ENCODE measurements at places on chromosomes 1 and 21. TPM values are rescaled to one million over a fixed set of nuclear protein-coding genes. Genes with fewer than 3 reads are reported as not detected.

The CDC7 gene
- 27.4 TPM for total RNA-seq

The PDE9A gene
- 16.6 TPM for total RNA-seq

The EFNA4 gene
- 9.2 TPM for total RNA-seq

The S100A7 gene
- not detected for total RNA-seq

DNA sequence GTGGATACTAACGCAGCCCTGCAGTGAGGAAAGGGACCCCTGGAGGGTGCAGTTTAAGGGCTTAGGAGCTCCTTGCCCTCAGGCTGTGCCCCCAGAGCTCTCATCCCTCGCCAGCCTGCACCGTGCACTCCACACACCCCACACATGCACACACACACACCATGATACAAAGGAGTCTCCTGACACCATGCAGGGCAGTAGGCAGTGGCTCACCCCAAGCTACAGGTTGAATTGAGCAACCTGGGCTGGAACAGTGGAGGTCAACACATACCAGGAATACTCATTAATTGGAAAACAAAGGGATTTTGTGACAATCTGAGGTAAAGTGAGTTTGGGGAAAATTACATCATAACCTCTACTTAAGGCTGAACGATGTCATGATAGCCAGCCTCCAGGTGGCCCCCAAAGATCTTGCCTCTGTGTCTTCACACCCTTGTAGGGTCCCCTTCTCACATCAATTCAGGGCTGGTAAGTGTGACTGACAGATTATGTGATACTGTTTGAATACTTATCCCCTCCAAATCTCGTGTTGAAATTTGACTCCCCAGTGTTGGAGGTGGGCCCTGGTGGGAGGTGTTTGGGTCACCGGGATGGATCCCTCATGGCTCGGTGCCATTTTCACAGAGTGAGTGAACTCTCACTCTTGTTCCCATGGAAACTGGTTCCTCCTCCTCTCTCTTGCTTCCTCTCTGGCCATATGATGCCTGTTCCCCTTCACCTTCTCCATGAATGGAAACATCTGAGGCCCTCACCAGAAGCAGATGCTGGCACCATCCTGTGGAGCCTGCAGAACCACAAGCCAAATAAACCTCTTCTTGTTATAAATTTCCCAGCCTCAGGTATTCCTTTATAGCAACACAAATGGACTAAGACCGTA, 111.0 kb upstream of the RAB4A start:
- no peaks in the 10 kb centered on the region for H3K36me3 ChIP-seq
- no peaks in the 10 kb centered on the region for H3K27me3 ChIP-seq
- no peak for DNase-seq
- H3K4me1 ChIP-seq, result peaks cover 9% of the 10 kb centered on the region
- H3K4me3 ChIP-seq, result no peak overlapping the region

DNA sequence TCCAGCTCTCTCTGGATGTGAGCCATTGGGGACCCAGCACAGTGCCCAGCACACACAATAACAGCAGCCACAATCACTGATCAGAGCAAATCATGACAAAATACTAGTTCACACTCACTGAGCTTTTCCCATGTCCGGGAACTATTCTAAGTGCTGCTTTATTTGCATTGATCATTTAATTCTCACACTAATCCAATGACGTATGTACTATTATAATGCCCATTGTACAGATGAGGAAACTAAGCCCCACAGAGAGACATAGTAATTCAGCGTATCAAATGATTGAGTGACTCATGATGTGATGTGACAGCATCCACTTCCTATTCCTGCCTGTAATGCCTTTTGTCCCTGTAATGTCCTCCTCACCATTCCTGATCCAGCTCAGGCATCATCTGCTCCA, 1.9 kb upstream of the S100A8 start:
- H3K4me3 ChIP-seq, result no peak overlapping the region
- no peaks in the 10 kb centered on the region for H3K4me1 ChIP-seq
- H3K36me3 ChIP-seq, result no peaks in the 10 kb centered on the region
- H3K27ac ChIP-seq, result no peak overlapping the region
- DNase-seq, result no peak

DNA sequence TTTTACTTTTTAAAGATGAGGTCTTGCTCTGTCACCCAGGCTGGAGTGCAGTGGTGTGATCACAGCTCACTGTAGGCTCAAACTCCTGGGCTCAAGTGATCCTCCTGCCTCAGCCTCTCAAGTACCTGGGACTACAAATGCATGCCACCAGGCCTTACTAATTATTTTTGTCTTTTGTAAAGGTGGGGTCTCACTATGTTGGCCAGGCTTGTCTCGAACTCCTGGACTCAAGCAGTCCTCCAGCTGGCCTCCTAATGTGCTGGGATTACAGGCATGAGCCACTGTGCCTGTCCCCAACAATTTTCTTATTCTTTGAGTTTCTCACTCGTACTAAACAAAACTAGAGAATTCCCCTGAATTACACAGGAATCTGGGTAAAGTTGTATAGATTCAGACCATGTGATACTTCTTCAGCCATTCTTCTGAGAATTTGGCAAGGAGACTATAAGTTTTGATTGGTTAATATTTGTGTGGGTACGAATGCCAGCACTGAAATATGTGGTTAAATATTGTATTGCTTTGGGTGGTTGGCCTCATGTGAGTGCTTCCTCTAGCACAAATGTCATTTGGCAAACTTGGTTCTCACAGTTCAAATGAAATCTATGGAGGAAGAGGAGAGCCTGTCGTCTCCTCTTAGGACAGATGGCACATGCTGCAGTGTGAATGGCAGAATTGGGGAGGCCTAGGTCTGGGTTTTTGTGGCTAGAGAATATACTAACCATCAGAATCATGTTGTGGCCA, 104.9 kb downstream of the RUNX1 start:
- peak overlapping the region; percentile 6 for H3K4me3 ChIP-seq
- no peak for DNase-seq
- H3K27ac ChIP-seq, result peak overlapping the region; percentile 83
- H3K27me3 ChIP-seq, result no peaks in the 10 kb centered on the region
- peaks cover 91% of the 10 kb centered on the region for H3K4me1 ChIP-seq

DNA sequence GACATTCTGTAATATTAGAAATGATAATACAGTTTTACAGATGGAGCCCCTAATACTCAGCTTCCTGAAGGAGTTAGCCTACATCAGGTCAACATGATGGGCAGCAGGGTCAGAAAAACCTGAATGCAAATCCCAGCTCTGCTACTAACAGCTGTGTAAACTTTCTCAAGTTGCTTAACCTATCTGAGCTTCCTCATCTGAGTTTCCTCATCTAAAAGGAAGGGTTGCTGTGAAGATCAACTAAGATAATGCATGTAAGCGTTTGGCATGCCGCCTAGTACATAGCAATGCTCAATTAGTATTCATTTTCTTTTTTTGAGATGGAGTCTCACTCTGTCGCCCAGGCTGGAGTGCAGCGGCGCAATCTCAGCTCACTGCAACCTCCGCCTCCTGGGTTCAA, 18.4 kb upstream of the DESI2 start:
- H3K27ac ChIP-seq, result no peak overlapping the region
- H3K36me3 ChIP-seq, result no peaks in the 10 kb centered on the region
- no peak overlapping the region for H3K4me3 ChIP-seq
- DNase-seq, result no peak

DNA sequence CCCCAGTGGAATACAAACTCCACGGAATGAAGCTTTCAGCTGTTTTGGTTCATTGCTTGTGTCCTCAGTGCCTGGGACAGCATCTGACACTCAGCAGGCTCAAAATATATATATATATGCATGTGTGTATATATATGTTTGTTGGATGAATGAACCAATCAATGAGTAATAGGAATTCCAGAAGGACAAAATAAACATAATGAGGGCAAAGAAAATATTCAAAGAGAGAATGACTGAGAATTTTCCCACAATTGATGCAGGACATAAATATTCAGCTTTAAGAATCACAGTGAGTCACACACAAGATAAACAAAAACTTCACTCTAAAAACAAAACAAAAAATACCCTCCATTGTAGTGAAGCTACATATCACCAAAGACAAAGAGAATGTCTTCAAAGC, 64.0 kb downstream of the CHD5 start:
- H3K27ac ChIP-seq, result no peak overlapping the region
- peaks cover 12% of the 10 kb centered on the region for H3K27me3 ChIP-seq
- DNase-seq, result no peak
- no peak overlapping the region for H3K4me3 ChIP-seq
- H3K36me3 ChIP-seq, result no peaks in the 10 kb centered on the region

DNA sequence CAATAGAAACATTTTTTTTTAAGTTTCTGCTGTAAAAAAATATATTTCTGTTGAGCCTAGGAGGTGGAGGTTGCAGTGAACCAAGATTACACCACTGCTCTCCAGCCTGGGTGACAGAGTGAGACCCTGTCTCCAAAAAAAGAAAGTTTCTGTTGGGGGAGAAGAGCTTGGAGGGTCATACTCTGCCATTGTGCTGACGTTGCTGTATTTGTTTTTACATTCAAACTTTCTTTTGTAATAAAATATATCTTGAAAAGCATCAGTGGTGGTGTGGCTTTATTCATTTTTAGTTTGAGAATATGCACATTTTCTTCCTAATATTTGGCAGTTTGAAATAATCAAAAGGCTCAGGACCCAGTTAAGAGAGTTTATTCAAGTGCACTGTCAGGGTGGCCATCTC, 64.6 kb downstream of the URB2 start:
- peaks cover 14% of the 10 kb centered on the region for H3K4me1 ChIP-seq
- peaks cover 7% of the 10 kb centered on the region for H3K27me3 ChIP-seq
- no peaks in the 10 kb centered on the region for H3K36me3 ChIP-seq
- no peak for DNase-seq
- H3K4me3 ChIP-seq, result no peak overlapping the region
- no peak overlapping the region for H3K27ac ChIP-seq

DNA sequence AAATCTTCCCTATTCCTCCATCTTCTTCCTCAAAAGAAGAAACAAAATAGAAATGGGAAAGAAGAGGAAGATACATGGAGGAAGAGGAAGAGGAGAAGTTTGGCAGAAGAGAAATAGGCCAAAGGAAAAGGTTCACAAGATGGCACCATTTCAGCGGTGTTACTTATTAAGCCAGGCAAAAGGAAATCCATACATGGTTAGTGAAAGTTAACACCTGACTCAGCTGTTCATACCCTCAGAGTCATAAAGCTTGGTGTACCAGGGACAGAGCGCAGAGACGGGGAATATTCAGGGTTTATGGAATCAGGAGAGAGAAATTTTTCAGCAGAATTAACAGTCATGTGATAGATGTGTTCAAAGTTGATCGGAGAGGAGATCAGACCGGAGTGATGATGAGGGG, 70.6 kb downstream of the COQ8A start:
- H3K27me3 ChIP-seq, result peaks cover 4% of the 10 kb centered on the region
- H3K4me3 ChIP-seq, result no peak overlapping the region
- H3K4me1 ChIP-seq, result no peaks in the 10 kb centered on the region
- H3K36me3 ChIP-seq, result no peaks in the 10 kb centered on the region
- no peak overlapping the region for H3K27ac ChIP-seq

- no peaks in the 10 kb centered on the region for H3K36me3 ChIP-seq
- no peak for DNase-seq
- no peaks in the 10 kb centered on the region for H3K4me1 ChIP-seq
- H3K4me3 ChIP-seq, result no peak overlapping the region
- no peak overlapping the region for H3K27ac ChIP-seq
- H3K27me3 ChIP-seq, result peaks cover 16% of the 10 kb centered on the region
These were observed 191.9 kb upstream of the DUSP10 start for GRCh38 chr1:221933814-221934213.

- no peaks in the 10 kb centered on the region for H3K4me1 ChIP-seq
- no peaks in the 10 kb centered on the region for H3K36me3 ChIP-seq
- no peak overlapping the region for H3K27ac ChIP-seq
- DNase-seq, result no peak
These were observed 92.9 kb upstream of the BARHL2 start for GRCh38 chr1:90809996-90810395.

- no peaks in the 10 kb centered on the region for H3K27me3 ChIP-seq
- H3K27ac ChIP-seq, result no peak overlapping the region
- DNase-seq, result no peak
- H3K4me3 ChIP-seq, result no peak overlapping the region
- peaks cover 18% of the 10 kb centered on the region for H3K36me3 ChIP-seq
These were observed 111.4 kb upstream of the ARTN start for GRCh38 chr1:43822040-43822690.

DNA sequence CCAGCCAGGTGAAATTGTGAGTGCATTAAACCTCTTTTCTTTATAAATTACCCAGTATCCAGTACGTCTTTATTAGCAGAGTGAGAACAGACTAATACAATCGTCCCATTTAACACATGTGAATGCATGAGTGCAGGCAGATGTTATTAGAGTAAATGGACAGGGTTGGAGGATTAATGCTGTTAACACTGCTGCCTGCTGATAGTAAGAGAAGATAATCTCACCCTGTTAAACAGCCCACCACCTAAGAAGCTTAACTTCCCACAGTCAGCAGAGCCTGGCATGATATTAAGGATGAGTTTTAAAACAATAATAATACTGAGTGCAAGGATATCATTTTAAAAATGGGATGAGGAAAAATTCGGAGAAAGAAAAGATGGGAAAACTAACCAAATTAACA, 181.4 kb upstream of the LHX8 start:
- no peaks in the 10 kb centered on the region for H3K36me3 ChIP-seq
- no peak overlapping the region for H3K4me3 ChIP-seq
- H3K27me3 ChIP-seq, result no peaks in the 10 kb centered on the region
- H3K4me1 ChIP-seq, result no peaks in the 10 kb centered on the region
- H3K27ac ChIP-seq, result no peak overlapping the region

DNA sequence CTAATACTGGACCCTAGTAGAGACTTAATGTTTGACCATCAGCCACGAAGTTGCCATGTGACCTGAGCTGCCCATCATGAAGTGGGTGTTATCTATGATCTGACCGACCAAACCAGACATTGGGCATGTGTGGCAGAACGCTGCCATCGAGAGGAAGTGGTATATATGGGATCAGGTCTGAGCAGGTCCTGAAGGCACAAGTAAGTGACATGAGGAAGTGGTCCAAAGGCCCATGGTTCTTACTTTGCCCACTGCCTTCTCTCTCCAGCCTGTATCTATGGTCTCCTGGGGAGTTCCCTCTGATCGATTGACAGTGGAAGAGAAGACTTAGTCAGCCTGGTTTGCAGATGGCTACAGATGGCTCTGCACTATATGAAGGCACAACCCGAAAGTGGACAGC, 7.9 kb downstream of the SPSB1 start:
- H3K36me3 ChIP-seq, result peaks cover 8% of the 10 kb centered on the region
- H3K27ac ChIP-seq, result no peak overlapping the region
- H3K4me1 ChIP-seq, result peaks cover 34% of the 10 kb centered on the region
- no peak for DNase-seq
- no peaks in the 10 kb centered on the region for H3K27me3 ChIP-seq

DNA sequence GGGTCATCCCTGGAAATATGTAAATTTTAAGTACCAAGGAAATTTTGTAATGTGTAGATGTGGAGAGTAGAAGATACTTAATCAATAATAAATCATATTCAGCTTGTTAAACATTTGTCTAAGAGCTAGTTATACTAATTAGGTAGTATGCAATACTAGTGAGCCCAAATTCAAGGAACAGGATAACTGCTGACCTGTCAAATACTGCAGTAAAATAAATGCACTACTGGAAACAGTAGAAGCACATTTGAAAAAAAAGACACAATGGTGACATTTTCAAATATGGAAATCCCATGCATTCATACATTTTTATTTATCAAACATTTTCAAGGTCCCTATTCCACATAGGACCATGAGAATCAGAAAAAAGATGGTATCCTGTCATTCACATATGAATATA, 27.2 kb downstream of the EPRS1 start:
- no peaks in the 10 kb centered on the region for H3K27me3 ChIP-seq
- H3K27ac ChIP-seq, result peak overlapping the region; percentile 42
- H3K4me1 ChIP-seq, result peaks cover 19% of the 10 kb centered on the region
- no peak overlapping the region for H3K4me3 ChIP-seq
- no peak for DNase-seq
